H4 (cell line): ENCODE measurements at places on chromosomes 3 and 15. TPM values are rescaled to one million over a fixed set of nuclear protein-coding genes. Genes with fewer than 3 reads are reported as not detected.

Gene TNK2
- total RNA-seq: 3.7 and 6.4 TPM in 2 replicates

Gene ROPN1
- not detected in 2 replicates for total RNA-seq

Gene RTP1
- total RNA-seq: 0.29 TPM in 1 of 2 replicates, not detected in the other

Gene FETUB
- total RNA-seq: not detected in 2 replicates

Gene DPPA4
- 0.04 TPM in 1 of 2 replicates, not detected in the other for total RNA-seq

Gene DNAJB8
- not detected in 2 replicates for total RNA-seq

Gene C3orf49
- total RNA-seq: not detected in 2 replicates

Gene CYP11A1
- total RNA-seq: not detected in 2 replicates

Gene EIF3J
- total RNA-seq: 39.1 and 40.0 TPM in 2 replicates

DNA sequence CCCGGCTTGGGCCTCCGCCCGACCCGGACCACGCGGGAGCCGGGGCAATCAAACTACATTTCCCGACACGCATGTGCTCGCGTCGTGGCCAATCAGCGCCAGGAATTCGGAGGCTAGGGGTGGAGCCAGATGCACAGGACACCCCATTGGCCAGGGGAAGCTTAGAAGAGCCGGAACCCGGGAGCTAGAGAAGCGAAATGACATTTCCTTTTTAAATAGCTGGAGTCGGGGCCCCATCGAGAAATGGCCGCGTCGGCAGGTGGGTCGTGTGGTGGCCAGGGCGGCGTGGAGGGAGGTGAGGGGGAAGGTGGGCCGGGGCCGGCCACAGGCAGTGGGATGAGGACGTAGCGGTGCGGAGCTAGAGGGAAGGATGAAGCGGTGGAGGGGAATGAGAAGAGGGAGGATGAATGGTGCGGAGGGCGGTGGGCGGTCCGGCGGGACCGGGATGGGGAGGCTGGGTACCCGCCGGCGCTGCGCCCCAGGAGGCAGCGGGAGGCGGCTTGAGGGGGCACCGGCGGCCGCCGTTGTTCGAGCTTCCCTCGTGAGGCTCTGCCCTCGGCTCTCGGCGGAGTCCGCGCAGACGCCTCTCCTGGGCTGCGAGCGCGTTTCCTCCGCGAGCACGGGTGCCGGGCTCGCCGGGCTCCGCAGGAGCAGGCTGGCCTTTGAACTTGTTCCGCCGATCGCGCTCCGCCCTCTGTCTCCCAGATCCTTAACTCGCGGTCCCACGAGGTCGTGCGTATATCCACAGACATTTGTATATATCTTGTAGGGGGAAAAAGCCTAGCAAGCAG is at the start of gene KBTBD8:
KBTBD8 (plus strand) TSS at position 195 of the 791 bp plus-strand sequence; CDS start at position 244, 49 bp downstream.
- DNase-seq: peak; percentile 96

GRCh38 chr15:34584996-34585395 is 1.5 kb upstream of the GOLGA8B start:
- no peak for DNase-seq

- peak; percentile 73 for DNase-seq
Measured at GRCh38 chr3:10437272-10437994, 68.0 kb downstream of the ATP2B2 start.

DNA sequence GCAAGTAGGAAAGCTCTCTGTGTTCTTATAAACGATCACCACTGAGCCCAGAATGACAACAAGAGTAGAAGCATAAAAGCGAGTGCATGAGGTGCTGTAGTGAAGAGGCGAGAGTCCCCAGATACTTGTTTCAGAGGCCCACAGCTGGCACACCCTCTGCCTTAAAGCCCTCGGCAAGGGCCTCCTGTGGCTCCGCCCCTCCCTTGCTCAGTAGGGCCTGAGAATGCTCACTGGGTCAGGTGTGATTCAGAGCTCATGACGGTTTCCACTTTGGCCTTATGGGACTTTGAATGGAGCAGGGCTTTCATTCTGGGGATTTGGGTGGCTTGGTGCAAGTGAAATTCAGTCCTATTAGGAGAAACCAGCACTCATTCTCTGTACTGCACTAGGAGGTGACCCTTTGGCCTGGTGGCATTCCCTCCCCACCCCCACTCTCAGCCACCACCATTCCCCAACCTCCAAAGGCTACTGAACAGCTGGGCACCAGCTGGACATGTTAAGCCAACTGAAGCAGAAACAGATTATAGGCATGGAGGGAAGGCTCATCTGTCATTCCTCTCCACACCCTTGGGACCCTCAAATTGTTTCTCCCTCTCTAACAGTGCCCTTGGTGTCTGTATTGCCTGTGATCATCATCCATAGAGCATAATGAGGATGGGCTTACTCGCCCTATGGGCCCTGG is 109.6 kb upstream of the CTDSPL start:
- DNase-seq: no peak

GRCh38 chr3:43620831-43621655 is 768 bp downstream of the ANO10 start:
- no peak for DNase-seq

DNA sequence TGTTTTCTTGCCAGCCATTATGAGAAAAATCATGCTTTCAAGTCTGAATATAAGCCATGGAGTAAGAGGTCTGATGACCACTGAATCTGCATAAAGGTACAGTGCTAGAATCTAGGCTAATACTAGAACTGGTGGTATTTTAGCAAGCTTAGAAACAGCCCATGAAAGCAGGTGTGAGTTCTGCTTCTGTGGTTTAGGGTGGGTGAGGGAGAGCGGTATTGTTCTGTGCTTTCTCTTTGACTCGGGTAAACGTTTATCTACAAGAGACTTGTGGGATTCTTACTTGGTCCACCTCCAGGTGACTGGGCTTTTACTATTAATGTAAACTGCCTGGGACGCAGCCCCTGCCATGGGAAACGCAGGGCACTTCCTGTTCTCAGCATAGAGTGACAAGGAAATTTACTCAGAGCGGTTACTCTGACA is 55.2 kb downstream of the PGPEP1L start:
- peak; percentile 76 for DNase-seq

DNA sequence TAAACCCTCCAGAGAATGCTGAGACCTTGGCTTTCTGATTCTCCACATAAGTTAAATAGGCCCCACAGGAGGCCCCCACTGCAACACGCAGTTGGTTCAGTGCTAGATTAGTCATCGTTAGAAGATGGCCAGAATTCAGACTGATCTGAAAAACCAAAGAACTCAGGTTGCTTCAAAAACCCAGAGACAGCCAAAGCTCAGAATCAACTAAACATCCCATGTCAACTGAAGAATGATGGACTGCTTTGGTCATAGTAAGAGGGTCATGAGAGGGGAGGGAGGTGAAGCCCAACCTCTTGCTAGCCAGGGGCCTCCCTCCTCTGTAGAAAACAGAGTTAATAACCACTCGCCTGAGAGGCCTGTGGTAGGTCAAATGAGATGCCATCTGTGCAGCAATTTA is 93.1 kb downstream of the AKAP13 start:
- no peak for DNase-seq

GRCh38 chr3:124277144-124277890 is 285.4 kb upstream of the ROPN1 start:
- no peak for DNase-seq

- no peak for DNase-seq
Measured at GRCh38 chr15:101115393-101115785, 136.5 kb downstream of the CHSY1 start.

DNA sequence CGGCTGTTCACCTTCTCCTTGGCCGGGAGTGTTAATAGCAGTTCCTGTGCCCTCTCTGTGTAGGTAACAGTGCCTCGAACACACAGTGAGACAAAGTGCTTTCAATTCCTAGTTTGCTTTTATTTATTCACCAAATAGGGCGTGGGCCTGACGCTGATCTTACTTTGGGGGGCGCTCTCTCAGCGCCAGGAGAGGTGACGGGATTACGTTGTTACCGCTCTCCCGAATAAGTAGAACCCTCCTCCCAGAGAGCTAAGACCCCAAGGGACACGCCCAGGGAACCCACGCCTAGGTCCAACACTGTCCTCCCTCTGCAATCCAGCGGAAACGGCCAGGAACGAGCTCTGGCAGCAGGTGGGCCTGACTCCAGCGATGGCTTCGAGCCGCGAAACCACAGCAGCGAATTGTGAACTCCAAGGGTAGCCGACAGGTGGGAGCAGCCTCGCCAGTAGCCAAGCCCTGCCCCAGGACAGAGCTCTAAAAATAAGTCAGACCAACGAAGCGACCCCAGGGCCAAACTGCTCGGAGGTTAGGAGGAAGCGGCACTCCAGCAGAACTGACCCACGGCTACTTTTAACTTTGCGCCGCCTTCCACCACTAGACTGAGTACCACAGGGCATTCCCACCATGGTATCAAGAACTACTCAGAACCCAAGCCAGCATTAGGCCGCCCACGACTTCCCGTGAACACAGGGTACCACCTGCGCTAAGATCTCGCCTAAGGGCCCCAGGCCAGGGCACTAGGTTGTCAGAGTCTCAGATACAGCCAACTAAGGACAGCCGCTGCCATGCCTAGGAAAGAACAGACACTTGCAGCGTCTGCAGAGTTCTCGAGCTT is 1.6 kb upstream of the SIN3A start:
- DNase-seq: peak; percentile 34

DNA sequence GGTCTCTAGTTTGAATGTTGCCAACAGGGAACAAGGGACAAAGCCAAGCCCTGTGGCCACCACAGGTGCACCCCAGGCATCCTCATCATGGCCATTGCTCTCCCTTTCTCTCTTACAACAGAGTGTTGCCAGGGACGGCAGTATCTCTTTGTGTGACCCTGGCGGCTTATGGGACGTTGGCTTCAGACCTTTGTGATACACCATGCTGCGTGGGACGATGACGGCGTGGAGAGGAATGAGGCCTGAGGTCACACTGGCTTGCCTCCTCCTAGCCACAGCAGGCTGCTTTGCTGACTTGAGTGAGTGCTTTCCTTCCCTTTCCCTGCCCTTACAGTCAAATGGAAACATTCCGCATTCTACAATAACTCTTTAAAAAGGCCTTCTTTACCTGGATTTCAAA is 38.2 kb downstream of the BOC start:
- DNase-seq: no peak

DNA sequence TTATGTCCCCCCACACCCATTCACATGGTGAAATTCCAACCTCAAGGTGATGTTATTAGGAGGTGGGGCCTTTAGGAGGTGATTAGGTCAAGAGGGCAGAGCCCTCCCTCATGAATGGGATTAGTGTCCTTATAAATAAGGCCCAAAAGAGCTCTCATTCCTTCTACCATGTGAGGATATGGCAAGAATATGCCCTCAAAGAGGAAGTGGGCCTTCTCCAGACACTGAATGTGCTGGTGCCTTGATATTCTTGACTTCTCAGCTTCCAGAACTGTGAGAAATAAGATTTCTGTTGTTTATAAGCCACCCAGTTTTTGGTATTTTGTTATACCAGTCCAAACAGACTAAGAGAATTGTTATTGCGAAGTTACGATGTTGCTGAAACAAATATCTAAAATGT is 94.4 kb downstream of the ANKRD28 start:
- no peak for DNase-seq

DNA sequence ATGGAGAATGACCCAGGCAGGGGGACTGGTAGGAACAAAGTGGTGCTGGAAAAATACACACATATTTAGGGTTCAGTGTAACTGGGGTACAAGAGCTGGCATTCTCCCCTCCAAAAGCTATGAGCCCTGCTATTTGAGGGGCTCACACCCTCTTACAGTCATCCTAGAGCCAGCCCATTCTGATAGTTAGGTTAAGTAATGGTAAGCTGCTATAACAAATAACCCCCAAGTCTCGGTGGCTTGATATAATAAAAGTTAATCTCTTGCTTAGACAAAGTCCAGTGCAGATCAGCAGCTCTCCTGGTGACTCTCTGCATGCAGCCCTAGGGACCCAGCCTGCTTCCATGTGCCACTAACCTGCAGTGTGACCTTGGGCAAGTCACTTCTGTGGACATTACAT is 234.9 kb upstream of the HES1 start:
- no peak for DNase-seq

DNA sequence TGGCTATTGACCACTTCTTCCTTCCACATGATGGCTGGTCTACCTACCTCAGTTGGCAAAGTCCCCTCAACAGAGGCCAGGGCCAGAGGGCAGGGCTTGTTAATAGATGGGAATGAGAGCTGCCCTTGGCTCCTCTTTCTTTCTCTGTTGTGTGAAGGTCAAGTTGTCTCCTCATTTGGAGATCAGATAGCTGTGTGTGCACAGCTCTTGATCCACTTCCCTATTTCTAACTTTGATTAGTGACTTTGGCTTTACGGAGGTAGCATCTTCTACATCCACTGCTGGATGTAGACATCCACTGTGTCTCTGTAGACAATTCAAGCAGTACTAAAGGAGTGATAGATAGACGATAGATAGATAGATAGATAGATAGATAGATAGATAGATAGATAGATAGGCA is 270.8 kb upstream of the LRRFIP2 start:
- DNase-seq: no peak

DNA sequence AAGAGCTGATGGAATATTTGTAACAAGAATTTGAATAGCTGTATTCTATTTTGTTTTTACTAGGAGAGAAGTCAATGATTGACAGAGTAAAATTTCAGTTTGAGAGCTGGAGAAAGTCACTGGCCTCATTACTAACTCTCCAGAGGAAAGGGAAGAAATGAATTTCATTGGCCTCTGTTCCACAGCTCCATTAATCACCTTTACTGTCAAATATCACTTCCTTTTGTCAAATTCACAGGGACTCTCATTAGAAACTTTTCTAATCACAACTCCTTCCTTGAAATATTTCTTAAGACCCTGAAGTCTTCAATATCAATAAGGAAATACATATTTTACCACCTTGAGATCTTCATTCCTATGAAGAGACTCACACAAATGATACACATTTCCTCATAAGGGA is 379.9 kb upstream of the RASGRP1 start:
- no peak for DNase-seq

GRCh38 chr15:42108806-42109205 is 14.4 kb upstream of the PLA2G4D start:
- no peak for DNase-seq

- no peak for DNase-seq
Measured at GRCh38 chr3:88221726-88222125, 72.0 kb downstream of the C3orf38 start.

- DNase-seq: no peak
Measured at GRCh38 chr3:40109641-40110490, 199.6 kb upstream of the EIF1B start.

GRCh38 chr3:133821767-133822638 is 16.4 kb downstream of the SRPRB start:
- peak; percentile 77 for DNase-seq

DNA sequence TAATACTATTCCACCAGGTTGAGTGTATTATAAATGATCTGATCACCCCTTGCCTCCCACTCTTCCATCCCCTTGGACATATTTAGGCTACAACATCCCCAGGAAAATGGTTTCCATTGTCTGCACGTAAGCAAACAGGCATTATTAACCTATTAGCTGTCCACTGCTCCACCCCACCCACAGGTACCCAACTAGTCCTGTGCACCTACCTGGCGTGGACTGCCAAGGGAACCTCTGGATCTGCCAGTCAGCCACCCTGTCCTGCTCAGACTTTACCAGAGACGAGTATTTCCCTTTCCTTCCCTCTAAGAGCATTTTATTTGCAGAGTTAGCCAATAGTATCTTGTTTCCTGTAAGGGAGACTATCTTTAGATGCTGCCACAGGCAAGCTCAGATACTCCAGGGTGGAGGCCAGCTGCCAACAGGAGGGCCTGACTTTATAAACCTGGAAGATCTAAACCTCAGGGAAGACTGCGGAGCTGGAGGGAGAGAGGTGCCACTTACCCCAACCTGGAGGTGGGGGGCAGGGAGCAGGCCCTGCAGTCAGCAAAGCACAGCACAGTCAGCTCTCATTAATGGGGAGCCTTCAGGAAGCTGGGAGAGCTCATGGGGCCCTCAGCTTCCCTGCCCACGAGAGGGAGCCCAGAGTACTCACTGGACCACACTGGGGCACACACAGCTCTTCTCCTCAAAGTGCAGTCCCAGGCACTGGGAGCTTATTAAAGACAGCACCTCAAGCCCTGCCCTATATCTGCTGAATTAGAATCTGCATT is at the start of gene CX3CR1:
CX3CR1 (minus strand) TSS at position 292 of the 773 bp plus-strand sequence. CDS start 13,527 bp downstream, outside the sequence.
- DNase-seq: no peak
